ENCODE measurements at places on chromosomes 3 and 15.

- DNase-seq: no peak
These were observed 23.1 kb downstream of the ABHD6 start for GRCh38 chr3:58260733-58261132.

- DNase-seq: no peak
These were observed 90.4 kb downstream of the CACNA2D3 start for GRCh38 chr3:54212723-54213122.

GRCh38 chr3:108472001-108472591 lies 38.3 kb downstream of the MYH15 start:
- no peak for DNase-seq

DNA sequence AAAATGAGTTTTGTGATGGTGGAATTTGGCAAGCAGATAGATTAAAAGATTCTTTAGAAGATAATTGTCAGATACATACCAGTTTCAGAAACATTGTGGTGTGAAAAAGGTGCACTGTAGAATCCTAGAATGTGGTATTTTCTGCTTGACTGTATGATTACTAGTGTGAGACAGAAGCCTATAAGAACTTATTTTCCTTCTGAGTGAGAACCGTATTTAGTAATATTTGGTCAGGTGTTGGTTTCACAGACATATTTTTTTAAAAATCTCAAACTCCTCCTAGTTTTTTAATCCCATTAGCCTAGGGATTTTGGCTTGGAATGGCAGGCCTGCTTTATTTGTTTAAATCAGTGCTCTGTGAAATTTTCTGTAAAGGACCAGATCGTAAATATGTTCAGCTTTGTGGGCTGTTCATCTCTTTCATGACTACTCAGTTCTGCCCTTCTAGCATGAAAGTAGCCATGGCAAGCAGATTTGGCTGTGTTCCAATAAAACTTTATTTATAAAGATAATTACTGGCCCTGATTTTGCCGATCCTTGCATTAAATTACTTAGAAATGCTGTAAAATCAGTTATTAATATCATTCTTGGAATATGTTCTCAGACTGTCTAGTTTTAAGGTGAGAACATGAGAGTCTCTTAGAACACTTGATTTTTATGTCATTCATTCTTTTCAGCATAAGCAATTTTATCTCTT lies 205.1 kb downstream of the ITPR1 start:
- DNase-seq: no peak

DNA sequence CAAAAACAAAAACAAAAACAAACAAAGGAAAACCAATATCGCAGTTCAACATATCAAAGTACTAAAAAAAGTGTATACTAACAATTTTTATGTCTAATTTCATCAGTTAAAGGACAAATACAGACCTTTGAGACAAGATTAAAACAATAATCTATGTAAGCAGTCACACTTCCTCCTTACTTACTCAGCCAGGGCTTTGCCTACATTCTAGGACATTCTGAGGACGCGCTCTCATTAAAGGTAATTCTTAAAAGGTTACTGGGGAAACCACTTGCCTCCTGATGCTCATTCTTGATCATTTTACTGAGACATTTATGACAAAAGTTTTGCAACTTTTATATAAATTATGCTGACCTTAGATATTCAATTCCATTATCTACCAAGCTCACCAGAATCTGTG lies 93.4 kb downstream of the CBLB start:
- DNase-seq: no peak

All from stimulated activated CD4-positive, alpha-beta T cell treated with anti-CD3 and anti-CD28 coated beads, Interleukin-4, amount 100 ng/mL, for 4 hours (primary cell).